ENCODE measurements at places on chromosomes 12 and 14.

DNA sequence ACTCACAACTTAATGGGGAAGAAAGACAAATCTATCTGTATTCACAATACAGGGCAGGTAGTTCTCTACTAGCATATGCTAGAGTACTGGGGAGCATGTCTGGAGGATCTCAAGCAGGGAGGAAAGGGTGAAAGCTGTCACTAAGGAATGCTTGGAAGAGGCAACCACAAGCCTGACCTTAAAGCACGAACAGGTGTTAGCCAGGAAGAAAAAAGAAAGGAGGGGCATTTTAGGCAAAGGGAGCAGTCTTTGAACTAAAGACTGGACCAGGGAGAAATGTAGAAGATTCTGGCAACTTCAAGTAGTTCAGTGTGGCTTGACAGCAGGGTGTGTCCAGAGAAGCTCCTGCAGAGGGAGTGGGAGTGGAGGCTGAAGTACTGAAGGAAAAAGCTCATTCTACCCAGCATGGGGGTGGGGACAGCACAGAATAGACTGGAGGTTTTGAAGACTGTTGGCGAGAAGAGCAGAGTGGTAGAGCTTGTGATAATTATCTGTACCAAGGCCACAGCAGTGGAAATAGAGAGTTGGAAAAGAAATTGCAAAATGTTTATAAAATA is 50.9 kb downstream of the AP5M1 start:
- no peak for DNase-seq

DNA sequence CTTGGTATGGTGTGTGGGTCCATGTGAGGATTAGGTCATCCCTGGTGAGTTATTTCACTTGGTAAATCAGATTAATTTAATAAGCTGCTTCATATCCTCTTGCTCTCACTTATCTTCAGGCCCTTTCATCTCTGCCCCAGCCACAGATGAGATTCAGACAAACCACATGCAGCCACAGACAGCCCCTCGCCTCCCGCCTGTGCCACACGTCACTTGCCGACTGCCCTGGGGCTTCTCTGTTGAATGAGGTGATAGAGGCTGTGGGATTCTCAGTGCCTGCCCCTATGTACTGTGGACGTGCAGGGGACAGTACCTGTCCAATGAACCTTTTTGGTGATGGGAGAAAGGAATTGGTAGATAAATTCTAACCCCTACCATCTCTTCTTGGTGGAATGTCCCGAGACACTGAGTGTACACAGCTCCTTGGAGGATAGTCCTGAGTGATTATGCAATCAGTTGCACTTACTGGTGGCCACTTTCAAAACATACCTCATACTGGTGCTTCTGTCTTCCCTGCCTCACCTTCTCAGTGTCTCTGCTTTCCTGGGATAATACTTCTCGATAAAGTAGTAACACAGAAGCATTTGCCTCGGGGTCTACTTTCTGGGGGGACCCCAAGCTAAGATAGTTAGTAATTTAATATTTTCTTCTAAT is 248.7 kb downstream of the TTC6 start:
- no peak for DNase-seq

DNA sequence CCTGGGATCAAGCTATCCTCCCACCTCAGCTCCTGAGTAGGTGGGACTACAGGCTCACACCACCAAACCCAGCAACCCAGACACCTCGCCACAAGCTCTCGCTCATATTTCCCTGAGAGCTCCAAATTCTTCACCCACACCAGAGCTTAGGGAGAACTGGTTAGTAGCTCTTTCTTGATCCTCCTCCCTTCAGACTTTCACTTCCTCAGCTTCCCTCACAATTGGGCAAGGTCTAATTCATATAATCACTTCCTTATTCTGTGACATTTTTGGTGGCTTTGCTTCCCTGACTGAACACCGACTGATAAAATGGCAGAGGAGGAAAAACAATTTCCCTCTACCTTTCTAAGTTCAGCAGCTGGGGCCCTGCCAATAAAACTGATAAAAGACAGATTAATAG is 88.5 kb downstream of the GXYLT1 start:
- no peak for DNase-seq

- DNase-seq, result no peak
These were observed 6.4 kb upstream of the TMED10 start for GRCh38 chr14:75182821-75183220.

DNA sequence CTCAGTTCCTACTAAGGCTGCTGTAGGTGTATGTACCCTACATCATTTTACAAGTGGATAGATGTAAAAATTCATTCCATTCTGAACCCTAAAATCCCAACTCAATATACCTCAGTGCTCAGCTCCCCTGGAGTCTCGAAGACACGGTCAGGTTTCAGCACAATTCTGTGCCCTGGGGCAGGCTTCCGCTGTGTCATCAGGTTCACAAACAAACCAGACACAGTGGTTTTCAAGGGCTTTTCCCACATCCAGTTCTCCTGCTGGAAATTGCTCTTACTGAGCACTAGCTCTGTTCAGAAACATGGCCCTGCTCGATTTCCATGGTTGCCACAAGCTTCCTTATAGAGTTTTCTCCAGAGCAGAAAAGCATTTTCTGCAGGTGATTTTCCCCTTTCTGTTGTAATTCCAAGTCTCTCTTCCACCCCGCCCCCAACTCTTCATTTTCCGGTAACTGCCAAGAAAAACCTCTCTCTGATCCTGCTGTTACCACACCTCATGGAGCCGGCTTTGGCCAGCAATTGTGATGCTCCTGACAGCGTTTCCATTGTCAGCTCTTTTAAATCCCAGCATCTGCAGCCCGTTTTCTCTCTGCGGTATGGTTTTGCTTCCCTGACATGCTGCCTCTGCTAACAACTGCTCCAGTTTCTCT is 483.0 kb upstream of the CCDC196 start:
- DNase-seq, result peak; percentile 44

DNA sequence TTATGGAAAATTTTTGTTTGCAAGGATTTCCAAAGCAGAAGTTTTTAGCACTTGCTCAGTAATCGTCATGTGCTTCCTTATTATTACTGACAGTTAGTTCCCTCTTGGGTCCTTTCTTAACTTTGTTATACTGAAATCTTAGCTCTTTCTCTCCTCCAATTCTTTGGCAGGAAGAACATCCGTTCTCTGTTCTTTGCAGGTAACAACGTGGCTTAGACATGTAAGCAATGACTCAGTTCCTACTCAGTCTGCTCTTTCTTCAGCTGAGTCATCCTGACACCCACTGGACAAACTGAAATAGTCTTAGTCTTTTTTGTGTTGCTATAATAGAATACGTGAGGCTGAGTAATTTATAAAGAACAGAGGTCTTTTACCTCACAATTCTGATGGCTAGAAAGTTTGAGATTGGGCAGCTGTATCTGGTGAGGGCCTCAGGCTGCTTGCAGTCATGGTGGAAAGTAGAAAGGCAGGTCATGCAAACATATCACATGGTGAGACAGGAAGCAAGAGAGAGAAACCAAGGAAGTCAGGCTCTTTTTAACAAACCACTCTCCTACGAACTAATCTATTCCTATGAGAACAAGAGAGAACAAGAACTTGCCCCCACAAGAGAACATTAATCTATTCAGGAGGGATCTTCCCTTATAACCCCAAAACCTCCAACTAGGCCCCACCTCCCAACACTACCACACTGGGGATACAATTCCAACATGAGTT is 49.2 kb downstream of the TESPA1 start:
- DNase-seq, result peak; percentile 75

DNA sequence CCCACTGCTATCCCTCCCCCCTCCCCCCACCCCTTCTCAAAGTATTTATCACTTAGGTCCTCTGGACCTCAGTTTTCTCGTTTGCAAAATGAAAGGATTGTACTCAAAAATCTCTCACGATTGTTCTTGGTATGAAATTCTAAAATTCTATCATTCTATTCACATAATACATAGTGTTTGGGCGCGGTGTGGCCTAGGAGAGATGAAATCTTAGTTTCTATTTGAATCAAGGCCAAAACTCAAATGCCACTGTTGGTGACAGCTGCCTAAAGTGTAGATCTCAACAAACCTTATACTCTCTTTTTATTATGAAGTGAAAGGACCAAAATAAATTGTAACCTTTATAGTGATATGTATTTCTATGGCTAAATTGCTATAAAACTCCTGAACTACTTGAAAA is 23.7 kb upstream of the YAF2 start:
- no peak for DNase-seq

DNA sequence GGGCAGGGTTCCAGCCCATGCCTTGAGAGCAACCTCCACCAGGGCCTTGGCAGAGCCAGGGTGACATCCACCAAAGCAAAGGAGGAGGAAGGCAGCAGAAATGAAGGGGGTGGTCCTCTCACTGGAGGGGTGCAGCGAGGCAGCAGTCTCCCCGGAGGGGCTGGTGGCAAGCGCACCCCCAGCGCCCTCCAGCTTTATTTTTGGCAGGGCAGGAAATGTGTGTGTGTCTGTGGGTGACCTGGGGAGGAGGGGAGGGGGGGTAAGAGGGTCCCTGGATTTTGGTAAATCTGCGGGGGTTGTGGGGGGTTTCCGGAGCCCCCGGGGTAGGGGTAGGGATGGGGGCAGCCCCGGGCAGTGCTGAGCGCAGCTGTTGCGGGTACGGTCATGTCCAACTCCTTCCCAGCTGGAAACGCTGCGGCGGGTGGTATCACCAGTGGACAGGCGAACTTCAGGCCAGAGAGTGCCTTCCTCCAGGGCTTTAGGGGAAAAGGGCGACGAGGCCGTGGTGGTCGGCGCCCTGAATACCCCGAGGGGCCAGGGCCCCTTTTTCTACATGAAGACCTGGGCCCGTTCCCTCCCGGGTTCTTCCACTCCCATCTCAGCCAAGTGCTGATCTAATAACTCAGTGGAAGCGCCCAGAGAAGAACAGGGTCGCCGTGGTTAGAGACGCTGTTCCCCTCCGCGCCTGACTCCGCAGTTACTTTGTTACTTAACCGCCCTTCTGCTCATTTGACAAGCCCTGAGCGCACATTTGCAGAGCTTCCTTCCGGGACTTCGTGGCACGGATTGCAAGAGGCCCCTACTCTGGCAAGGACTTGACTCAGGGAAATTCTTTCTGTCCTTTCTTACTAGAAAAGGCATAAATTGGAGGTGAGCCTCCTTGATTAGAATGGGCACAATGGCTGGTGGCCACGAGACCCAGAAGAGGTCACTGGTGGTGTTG is 55.2 kb downstream of the FOS start:
- DNase-seq, result no peak

GRCh38 chr14:72278316-72278715 is 346.1 kb downstream of the RGS6 start:
- DNase-seq, result no peak

DNA sequence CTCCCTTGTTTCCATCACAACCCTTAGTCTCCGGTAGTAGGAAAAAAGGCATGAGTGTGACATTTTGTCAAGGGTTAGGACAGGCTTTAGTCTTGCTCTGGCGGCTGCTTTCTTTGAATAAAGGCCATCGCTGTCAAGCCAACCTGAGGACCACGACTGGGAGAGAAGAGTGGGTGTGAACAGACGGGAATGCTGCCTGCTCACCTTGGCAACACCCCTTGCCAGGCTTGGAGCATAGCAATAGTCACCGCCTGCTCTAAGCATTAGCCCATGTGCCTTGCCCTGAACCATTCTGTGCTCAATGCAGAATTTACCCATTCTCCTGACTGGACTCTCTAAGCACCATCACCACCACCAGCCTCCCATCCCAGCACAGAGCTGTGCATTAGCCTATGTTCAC is 36.2 kb downstream of the SPTB start:
- DNase-seq, result no peak

GRCh38 chr12:70459786-70460185 is 93.7 kb downstream of the KCNMB4 start:
- no peak for DNase-seq

GRCh38 chr12:113860059-113860820 is 105.9 kb downstream of the RBM19 start:
- DNase-seq, result no peak

DNA sequence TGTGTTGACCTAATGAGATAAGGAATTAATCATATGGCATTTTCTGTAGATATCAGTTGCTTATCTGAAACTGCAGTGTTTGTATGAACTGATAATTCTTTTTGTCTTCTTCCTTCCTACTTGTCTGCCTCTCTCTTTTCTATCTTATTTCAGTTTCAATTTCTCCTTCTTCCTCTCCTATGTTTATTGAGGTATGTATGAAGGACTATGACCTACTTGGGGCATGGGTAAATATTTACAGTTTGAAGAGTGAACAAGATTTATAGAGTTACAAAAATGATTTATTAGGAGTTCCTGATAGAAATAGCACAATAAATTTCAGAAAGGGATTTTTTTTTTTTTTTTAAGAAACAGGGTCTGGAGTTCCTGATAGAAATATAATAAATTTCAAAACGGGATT is 88.7 kb upstream of the MUCL1 start:
- DNase-seq, result no peak

DNA sequence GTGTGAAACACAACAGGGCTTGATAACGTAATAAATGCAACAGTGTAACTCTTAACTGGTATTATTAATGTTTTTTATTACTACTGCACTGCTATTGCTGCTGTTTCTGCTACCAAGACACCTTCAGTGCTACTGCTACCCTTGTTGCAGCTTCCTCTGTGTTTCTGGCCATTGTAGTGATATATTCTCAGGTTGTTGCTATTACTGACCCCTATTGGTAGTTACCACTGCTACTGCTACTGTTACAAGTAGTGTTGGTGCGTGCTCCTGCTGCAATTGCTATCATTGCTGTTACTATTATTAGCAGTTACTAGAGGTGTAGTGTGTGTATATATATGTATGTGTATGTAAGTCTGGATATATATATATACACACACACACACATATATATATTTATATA is 87.2 kb upstream of the PTPRB start:
- peak; percentile 29 for DNase-seq

DNA sequence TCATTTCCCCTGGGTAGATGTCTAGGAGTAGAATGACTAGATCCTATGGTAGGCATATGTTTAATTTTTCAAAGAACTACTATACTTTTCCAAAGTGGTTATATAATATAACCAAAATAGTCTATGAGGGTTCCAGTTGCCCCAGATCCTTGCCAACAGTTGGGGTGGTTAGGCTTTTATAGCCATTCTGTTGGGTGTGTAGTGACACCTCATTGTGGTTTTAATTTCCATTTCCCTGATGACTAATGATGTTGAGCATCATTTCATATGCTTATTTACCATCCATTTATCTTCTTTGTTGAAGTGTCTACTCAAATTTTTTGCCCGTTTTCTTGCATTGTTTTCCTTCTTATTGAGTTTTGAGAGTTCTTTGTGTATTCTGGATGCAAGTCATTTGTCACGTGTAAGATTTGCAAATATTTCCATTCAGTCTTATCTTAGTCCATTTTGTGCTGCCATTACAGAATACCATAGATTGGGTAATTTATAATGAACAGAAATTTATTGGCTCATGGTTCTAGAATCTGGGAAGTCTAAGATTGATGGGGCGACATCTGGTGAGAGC is 4.7 kb downstream of the SYNE2 start:
- DNase-seq, result no peak

DNA sequence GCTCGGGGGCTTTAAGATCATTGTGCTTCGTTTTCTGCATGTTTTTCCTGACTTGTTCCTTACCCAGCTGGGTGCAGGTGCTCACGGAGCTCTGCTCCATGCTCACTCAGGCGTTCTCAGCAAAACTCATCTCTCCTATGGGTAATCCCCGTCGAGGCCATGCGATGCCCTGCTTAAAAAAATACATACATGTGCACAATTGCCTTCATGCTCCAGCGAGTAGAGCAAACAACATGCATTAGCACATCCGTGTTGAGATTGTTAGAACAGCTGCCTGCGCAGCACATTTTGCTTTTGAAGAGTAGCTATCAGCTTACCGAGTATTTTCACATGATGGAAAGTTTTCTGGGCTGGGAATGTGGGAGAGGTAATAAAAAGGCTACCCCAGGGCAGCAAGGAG is 16.2 kb downstream of the AACS start:
- no peak for DNase-seq
